Immature natural killer cell (primary cell): ENCODE measurements at places on chromosomes 3 and 15. TPM values are rescaled to one million over a fixed set of nuclear protein-coding genes. Genes with fewer than 3 reads are reported as not detected.

SUCNR1 gene
- not detected for polyA plus RNA-seq

LRRC31 gene
- polyA plus RNA-seq, result not detected

ACAN gene
- polyA plus RNA-seq, result not detected

SLC2A2 gene
- not detected for polyA plus RNA-seq

GPR149 gene
- not detected for polyA plus RNA-seq

MYH15 gene
- polyA plus RNA-seq, result not detected

KLHDC8B gene
- polyA plus RNA-seq, result 3.1 TPM

HIGD1A gene
- polyA plus RNA-seq, result 204 TPM

CCDC54 gene
- polyA plus RNA-seq, result 0.32 TPM

IL17RE gene
- not detected for polyA plus RNA-seq

SCN11A gene
- polyA plus RNA-seq, result not detected

BFSP2 gene
- polyA plus RNA-seq, result not detected

ITPKA gene
- not detected for polyA plus RNA-seq

PIK3CA gene
- 10.4 TPM for polyA plus RNA-seq
